Stimulated activated naive CD4-positive, alpha-beta T cell (primary cell): ENCODE measurements at places on chromosomes 16 and 17.

DNA sequence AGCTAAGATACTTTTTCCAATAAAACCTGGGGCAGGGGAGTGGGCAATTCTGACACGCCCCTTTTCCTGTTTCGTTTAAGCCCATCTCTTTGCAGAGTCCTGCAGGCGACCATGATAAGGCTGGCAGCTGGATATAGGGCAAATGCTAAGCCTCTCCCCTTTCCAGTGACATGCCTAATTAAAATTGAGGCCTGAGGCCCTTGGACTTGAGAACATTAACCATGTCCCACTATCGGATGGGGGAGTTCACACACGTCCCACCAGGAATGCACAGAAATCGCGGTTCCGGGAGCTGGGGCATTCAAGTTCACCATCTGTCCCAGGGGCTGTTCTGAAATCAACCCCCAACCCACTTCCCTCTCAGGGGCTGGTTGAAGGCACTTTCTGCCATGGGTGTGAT is 109.2 kb upstream of the FOXF1 start:
- no peak for DNase-seq

GRCh38 chr16:4373909-4374742 is 2.5 kb downstream of the VASN start:
- DNase-seq = no peak

- DNase-seq = no peak
Measured at GRCh38 chr17:4587195-4587594, 2.9 kb downstream of the SMTNL2 start.

GRCh38 chr16:12245921-12246720 is 269.6 kb downstream of the SNX29 start:
- DNase-seq = no peak

DNA sequence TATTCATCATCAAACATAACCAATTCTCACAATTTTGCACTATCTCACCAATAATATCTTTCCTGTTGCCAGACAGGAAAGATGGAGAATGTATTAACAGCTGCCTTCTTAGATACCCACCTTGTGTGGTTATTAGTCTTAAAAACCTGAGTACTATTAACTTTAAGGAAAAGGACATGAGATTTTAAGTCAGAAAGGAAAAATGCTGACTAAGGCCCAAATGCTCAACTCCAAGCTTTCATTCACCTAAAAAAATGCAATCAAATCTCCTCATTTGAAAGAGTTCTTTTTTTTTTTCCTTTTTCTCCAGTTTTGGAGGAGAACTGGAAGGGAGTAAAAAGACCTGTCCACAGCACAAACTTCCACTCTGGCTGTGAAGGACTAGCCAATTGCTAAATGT is 61.3 kb upstream of the PHOSPHO1 start:
- DNase-seq = no peak

GRCh38 chr17:78168903-78169793 is 767 bp downstream of the SYNGR2 start:
- DNase-seq = no peak

DNA sequence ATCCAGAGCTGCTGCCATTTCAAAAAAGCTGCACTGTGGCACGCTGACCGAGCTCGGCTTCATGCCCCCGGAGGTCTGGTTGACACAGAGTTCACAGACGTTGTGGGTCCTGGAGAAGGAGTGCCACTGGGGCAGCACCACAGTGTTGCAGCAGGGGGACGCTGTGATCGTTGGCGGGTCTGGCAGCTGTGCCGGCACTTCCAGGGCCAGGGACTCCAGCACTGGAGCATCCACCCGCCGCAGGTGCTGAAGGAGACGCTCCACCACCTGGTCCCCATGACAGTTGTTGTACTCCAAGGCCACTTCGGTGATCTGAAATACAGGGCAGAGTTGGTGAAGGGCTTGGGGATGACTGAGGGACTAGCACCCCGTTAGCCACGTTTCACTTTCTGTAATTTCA is 23.5 kb downstream of the SNN start:
- DNase-seq = no peak

GRCh38 chr17:56777859-56778258 is 55.9 kb downstream of the C17orf67 start:
- no peak for DNase-seq

DNA sequence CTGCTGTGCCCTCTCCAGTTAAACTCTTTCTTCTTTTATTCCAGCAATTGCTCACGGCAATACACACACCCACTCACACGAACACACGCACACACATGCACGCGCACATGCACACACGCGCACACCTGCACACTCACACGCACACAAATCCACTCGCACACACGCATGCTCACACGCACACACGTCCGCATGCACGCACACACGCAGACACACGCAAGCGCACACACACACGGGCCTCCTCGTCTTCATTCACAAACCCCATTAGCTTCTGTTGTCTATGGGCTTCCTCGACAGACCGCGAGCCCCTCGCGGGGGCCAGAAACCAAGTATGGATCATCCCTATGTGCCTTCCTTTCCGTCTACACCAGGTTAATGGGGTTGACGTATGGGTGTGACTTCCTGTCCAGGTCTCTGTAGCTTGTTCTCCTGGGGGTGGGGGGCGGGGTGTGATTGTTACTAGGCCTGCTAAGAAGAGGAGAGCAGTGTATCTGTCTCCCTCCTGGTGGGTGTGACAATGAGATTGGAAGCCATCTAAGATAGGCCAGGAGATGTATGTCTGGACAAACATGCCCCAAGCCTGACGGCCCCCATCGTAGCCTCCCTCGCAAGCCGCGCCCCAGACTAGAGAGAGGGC is 670 bp upstream of the CTF1 start:
- no peak for DNase-seq

- DNase-seq = no peak
Measured at GRCh38 chr17:40980596-40980995, 3.5 kb downstream of the KRT40 start.

DNA sequence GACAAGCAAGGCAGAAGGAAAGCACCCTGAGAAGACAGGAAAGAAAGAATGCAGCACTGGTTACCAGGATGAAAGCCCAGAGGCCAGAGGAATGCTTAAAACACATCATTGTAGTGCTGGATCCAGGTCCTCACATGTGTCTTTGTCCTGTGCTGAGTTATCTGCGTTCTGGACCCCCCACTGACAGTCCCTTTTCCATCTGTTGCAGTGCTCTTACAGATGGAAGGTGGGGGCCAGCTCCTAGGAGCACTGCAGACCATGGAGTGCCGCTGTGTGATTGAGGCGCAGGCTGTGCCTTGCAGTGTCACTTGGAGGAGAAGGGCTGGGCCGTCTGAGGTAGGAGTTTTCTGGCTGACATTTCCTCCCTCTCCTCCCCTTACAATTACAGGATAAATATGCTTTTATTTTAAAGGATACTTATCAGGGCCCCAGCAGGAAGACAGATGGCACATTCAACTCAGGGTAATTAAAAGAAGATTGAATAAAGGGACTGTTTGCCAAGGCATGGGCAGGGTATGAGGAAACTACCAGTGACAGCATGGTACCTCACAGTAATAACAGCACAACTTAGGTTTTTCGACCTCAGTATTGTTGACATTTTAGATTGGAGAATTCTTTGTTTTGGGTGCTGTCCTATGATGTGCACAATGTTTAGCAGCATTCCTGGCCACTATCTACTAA is 3.0 kb downstream of the EME1 start:
- DNase-seq = no peak

GRCh38 chr16:5459863-5460262 is 362.3 kb upstream of the EEF2KMT start:
- no peak for DNase-seq
